ENCODE measurements at places on chromosomes 13 and 19.

DNA sequence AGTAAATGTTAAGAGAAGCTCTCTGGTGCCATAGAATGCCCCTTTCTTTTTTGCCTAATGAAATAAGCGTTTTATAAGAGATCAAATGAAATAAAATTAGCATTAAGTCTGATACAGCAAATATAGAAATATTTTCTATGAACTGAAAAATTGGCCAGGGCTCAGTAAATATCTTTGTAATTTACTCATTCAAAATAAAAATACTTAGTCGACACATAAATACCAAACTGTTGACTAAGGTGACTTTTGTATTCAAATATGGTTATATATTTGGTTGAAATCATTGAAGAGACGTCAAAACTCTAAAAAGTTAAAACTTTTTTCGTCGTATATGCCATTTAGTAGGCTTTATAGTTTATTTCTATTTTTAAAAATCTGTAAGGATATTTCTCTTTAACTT, 25.6 kb downstream of the IPO5 start:
- DNase-seq, result no peak

GRCh38 chr13:30774214-30774730, 38.9 kb downstream of the ALOX5AP start:
- DNase-seq, result no peak

DNA sequence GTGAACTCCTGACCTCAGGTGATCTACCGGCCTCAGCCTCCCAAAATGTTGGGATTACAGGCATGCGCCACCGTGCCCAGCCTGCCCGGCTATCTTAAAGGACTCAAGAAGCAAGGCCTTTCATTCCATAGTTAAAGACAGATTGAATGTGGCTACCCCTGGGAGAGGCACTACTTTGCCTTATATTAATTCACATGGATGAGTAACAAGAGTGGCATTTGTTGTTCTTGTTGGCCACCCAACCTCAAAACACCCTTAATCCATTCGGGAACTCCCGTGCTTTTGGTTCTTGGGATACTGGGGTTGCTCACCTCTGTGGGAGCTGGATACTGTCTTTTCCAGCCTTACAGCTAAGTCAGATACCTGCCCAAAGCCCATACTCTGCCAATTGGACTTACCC, 34.4 kb upstream of the ABCC4 start:
- DNase-seq, result no peak

DNA sequence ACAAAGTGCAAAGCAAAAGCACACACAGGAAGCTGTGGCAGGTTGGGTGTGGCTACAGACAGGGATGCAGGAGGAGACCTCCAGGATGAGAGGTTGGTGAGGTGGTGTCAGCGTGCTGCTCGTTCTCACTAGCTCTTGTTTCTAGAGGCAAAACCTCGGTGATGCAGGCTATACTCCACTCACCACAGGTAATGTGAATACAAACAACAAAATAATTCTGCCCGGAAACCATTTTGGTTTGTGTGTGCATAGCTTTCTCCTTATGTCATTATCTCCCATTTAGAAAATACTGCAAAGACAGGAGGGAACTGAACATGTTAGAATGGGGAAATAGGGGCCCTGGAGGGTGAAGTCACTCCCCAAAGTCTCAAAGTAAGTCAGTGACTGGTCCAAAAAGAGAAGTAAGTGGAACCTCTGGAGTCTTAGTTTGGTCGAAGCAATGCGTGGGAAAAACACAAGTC, 9.4 kb downstream of the LCP1 start:
- no peak for DNase-seq

DNA sequence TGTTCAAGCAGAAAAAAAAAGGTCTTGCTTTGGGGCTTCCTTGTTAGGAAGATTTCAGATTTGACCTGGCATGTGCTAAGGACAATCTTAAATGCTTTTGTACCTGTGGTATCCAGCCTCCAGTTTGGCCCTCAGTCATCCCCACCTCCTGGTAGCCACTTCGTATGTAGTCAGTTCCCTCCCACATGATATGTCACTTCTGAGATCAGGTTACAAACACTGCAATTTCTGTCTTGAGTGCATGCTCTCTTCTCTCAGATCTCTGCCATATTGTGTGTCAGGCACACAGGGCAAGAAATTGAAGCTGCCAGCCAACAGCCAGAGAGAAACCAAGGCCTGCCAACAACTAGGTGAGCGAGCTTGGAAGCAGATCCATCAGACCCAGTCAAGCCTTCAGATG, 60.3 kb upstream of the STARD13 start:
- no peak for DNase-seq

GRCh38 chr19:29309637-29310036, 96.7 kb upstream of the UQCRFS1 start:
- no peak for DNase-seq

DNA sequence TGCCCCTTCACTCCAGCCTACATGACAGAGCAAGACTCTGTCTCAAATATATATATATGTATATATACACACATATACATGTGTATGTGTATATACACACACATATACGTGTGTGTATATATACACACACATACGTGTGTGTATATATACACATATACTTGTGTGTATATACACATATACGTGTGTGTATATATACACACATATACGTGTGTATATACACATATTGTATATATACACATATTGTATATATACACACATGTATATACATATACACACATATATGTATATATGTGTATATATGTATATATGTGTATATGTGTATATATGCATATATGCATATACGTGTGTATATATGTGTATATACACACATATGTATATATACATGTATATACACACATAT, 173.3 kb downstream of the GPC5 start:
- no peak for DNase-seq

DNA sequence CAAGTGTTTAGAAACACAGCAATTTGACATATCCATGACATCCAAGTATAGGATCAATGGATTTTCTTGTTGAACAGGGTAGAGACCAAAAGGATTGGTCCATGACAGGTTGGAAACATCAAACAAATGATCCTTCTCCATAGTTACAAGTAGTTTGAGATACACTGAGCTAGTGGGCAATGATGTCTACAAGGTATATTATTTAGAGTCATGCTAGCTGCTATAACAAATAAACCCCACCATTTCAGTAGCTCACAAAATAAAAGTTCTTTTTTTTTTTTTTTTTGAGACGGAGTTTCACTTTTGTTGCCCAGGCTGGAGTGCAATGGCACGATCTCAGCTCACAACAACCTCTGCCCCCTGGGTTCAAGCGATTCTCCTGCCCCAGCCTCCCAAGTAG, 4.9 kb upstream of the HAUS5 start:
- DNase-seq, result no peak

- DNase-seq, result no peak
Measured at GRCh38 chr19:32168111-32168510, 177.3 kb upstream of the ZNF507 start.
